Dermis microvascular lymphatic vessel endothelial cell (primary cell): ENCODE measurements at places on chromosomes 4 and X. TPM values are rescaled to one million over a fixed set of nuclear protein-coding genes. Genes with fewer than 3 reads are reported as not detected.

DNA sequence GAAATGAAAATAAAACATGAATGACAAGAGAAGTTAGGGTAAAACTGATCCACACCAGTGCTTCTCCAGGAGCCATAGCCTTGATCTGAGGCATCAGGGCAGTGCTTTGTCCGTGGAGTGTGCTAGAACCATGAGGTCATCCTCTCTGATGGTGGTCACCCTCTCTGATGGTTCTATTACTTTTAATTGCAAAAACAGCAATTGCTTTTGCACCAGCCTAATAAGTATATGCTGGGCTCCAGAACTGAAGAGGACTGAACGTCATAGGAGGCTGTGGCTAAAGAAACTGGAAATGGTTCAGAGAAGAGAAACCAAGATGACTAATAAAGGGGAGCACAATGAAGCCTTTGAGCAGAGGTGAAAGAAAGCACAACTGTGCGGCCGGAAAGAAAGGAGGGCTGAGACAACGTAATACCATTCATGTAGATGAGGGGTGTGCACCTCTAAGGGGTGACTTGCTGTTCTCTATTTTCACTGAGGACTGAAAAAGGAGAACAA lies 17.0 kb upstream of the TMEM154 start:
- DNase-seq: no peak

DNA sequence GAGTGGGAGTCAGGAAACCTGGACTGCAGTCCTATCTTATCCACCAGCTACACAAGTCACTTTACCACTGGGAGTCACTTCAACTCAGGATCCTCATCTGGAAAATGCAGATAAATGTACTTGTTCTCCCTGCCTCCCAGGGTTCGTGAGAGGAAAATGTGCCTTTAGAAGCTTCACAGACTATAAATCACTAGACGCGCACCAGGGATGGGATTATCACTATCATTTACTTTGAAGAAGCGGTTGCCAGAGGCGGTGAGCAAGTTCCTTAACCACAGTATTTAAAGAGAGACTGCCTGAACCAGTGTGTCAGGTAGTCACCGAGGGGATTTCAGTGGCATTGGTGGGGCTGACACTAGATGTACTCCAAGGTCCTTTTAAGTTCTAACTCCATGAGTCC lies 219.5 kb downstream of the HS6ST2 start:
- no peak for DNase-seq

GRCh38 chr4:122434285-122434684 lies 22.2 kb downstream of the IL2 start:
- no peak for DNase-seq

GRCh38 chr4:12712648-12713339 lies 771.3 kb downstream of the RAB28 start:
- DNase-seq: no peak

DNA sequence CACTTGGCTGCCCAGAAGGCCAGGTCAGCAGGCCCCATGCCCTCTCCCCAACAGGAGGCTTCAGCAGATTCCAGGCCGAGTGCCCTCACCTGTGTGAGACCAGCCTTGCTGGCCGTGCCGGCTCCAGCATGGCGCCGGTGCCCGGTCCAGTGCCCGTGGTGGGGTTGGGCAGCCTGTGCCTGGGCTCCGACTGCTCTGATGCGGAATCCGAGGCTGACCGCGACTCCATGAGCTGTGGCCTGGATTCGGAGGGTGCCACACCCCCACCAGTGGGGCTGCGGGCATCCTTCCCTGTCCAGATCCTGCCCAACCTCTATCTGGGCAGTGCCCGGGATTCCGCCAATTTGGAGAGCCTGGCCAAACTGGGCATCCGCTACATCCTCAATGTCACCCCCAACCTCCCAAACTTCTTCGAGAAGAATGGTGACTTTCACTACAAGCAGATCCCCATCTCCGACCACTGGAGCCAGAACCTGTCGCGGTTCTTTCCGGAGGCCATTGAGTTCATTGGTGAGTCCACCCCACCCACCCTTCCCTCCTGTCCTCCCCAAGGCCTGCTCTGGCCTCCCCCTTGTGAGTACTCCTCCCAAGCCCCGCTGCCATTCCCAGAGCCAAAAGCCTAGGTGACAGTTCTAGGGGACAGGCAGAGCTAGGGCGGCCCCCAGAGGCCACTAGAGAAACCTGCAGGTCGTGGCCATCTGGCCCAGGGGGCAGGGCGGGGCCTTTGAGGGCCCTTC lies 2.3 kb downstream of the DUSP9 start:
- DNase-seq: peak; percentile 38

GRCh38 chrX:39624166-39624565 lies 473.6 kb downstream of the BCOR start:
- no peak for DNase-seq

- DNase-seq: no peak
Measured at GRCh38 chrX:130746709-130747342, 156.2 kb downstream of the ENOX2 start.

The NONO gene
- total RNA-seq: 353 and 381 TPM in 2 replicates

The ENAM gene
- total RNA-seq: not detected in 2 replicates

The MAGEA11 gene
- total RNA-seq: not detected in 2 replicates

The NOX1 gene
- not detected in 2 replicates for total RNA-seq

The USP26 gene
- total RNA-seq: not detected in 2 replicates

DNA sequence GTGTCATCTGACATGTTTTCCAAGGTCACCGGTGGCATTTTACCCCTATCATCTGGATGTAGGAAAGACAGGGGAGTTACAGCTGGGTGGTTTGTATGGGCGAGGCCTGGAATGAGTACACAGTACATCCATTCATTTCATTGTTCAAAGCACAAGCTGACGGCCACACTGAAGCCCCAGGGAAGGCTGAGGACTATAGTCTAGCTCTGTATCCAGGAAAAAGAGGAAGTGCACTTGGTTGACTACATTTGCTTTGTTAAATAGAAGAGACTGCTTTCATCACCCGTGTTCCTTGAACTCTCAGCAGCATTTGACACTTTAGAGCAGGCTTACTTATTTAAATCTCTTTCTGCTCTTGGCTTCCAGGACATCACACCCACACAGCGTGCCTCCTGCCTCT lies 1041.0 kb upstream of the TENM3 start:
- no peak for DNase-seq

DNA sequence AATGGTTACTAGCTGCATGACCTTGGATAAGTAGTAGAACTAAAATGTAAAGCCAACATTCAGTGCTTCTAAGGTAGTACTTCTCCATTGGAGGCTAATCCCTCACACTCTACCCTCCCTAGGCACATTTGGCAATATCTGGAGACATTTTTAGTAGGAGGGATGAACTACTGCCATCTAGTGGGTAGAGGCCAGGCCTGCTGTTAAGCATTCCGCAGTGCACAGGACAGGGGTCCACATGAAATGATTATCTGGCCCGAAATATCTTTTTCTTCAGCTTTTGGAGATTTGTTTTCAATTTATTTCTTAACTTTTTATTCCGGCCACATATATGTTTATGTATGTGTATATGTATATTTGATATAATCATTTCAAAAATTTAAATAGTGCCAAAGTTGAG lies 36.0 kb upstream of the SPANXC start:
- DNase-seq: peak; percentile 14

GRCh38 chrX:119880076-119880475 lies 8.4 kb downstream of the NDUFA1 start:
- DNase-seq: no peak

- no peak for DNase-seq
Measured at GRCh38 chr4:179894066-179894778, 2349.0 kb upstream of the TENM3 start.

DNA sequence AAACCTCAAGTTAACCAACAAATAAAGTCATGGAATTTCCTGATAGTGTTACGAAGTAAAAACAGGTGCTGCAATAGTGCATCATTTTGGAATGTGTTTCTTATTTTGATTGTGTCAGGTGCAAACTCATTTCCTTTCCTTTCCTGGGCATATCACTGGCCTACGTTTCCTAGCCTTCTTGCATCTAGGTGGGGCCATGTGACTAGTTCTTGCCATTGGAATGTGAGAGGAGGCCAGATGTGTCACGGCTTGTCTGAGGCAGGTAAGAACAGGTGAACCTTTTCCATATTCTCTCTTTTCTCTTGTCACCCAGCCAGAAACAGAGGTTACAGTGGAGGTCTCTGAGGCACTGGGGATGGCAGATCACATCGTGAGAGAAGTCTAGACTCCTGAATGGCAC lies 868.0 kb downstream of the RPA4 start:
- no peak for DNase-seq
